Activated T-helper 1 cell treated with anti-CD3 and anti-CD28 coated beads, Interleukin-12 subunit alpha, Interleukin-12 subunit beta, Interleukin-2, Interleukin-4 antibody, amounts not matched to agents 30 ng/mL and 10 ng/mL and 1 ng/mL, durations not matched to agents 14 hours and 24 hours and 36 hours (primary cell): ENCODE measurements at places on chromosomes 1 and 21. TPM values are rescaled to one million over a fixed set of nuclear protein-coding genes. Genes with fewer than 3 reads are reported as not detected.
A peak's percentile ranks its signal among the peaks of the same experiment; 100 is the strongest.

DNA sequence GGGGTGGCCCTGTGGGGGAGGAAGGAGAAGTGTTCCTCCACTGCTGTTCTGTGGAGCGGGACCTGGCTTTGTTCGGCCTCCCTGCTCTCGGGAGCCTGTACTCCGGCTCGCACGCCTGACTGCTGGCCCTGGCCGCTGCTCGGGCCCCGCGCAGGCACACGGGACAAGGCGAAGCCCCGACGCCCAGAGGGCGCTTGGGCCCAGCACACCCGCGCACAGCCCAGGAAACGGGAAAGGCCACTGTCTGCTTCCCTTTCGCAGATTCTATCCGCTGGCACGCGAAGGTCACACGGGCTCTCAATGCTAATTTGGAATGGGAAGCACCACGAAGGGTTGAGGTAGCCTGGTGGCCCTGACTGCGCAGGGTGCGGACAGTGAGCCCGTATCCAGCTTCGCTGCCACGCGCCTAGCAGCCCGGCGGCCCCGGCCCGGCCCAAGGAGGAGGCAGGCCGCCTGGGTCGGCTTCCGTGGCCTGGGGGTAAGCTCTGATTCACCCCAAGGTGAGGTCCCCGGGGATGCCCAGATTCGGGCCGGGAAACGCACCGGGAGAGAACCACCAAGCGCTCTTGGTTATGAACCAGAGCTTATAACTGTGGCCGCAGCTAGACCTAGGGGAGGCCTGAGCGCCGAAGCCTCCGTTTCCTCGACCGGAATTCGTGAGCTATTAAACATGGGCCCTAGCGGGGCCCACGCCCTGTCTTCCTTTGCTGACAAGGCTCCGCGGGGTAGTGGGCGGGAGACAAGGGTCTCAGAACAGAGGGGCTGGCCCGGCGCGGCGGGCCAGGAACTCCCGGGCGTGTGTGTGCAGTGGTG, 19.7 kb upstream of the TBX15 start:
- no peak for DNase-seq

DNA sequence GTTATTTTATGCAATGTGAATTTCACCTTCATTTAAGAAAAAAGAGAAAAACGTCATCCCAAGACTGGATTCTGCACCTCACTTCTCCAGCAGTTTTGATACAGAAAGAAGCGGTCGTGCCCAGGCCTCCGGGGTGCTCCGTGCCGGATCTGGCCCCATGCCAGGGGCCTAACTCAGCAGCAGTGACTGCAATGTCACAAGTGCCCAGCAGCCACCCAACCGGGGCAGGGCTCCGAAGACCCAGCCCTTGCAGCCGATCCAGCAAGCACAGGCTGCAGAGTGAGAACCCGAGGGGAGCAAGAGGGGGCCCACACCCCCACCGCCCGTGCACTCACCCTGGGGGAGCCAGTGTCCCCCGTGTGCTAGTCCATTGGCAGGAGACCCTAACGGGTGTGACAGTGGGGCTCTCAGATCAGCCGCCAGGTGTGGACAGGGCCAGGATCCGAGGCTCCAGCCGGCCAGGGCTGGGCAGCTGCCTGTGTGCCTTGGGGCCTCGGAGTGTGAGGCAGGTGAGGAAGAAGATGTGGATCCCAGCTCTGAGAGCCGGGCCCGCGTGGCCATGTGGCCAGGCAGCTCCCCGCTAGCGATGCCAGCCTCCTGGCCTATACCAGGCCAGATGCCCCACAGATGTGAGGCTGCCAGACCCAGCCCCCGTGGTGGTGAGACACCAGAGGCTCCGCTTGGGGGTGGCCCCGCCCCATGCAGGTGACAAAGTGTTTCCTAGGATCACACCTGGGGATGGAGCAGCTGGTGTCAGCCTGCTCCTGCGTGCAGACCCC, 60.6 kb downstream of the MEGF6 start:
- DNase-seq = no peak

The ZNF593OS gene
- not detected in 2 replicates for total RNA-seq

GRCh38 chr1:18020021-18020817, 87.4 kb upstream of the IGSF21 start:
- no peak for DNase-seq

DNA sequence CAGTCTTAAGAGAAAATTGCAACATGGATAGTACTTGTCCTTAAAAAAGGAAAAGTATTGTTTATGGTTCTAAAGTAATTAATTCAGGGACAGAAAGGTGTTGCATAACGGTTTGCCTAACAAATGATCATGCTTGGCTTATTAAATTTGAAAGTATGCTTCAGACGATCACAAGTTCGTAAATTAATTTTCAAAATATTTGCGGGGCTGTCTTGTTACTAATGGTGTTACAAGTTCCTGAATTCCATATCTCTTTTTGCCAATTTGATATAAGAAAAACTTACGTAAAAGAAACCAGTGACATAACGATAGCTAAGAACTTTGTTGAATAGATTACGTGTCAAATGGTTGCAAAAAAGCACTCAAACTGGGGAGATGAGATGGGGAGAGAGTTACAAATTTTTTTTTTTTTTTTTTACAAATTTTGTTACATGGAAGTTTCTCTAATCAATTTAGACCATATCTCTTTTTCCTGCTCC, 1.3 kb downstream of the AGO3 start:
- no peak for DNase-seq

GRCh38 chr1:197915862-197916499, 1.2 kb upstream of the LHX9 start:
- no peak for DNase-seq

The ZNF644 gene
- total RNA-seq = 60.4 and 68.7 TPM in 2 replicates

- no peak for DNase-seq
Observed at GRCh38 chr1:184888505-184888904, 85.8 kb downstream of the NIBAN1 start.

DNA sequence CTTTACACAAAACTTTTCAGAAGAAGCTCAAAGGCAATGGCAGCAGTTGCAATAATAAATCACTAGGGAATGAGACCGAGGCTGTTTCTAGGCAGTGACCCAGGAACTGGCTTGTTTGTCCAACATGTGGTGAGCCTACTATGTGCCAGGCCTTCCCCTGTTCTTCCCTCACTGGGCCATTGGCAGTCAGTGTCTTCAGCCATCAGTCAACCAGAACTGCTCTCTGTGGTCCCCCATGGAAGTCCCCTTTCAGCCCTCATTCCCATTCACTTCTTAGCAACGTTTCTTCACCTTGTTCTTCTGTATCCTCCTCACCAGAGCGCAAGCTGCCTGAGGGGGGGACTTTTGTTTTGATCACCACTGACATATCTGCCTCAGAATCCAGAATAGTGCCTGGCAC, 274.1 kb downstream of the RRAGC start:
- no peak for DNase-seq

The SMIM12 gene
- 62.4 and 66.2 TPM in 2 replicates for total RNA-seq

The MAST2 gene
- total RNA-seq = 32.0 and 37.2 TPM in 2 replicates

DNA sequence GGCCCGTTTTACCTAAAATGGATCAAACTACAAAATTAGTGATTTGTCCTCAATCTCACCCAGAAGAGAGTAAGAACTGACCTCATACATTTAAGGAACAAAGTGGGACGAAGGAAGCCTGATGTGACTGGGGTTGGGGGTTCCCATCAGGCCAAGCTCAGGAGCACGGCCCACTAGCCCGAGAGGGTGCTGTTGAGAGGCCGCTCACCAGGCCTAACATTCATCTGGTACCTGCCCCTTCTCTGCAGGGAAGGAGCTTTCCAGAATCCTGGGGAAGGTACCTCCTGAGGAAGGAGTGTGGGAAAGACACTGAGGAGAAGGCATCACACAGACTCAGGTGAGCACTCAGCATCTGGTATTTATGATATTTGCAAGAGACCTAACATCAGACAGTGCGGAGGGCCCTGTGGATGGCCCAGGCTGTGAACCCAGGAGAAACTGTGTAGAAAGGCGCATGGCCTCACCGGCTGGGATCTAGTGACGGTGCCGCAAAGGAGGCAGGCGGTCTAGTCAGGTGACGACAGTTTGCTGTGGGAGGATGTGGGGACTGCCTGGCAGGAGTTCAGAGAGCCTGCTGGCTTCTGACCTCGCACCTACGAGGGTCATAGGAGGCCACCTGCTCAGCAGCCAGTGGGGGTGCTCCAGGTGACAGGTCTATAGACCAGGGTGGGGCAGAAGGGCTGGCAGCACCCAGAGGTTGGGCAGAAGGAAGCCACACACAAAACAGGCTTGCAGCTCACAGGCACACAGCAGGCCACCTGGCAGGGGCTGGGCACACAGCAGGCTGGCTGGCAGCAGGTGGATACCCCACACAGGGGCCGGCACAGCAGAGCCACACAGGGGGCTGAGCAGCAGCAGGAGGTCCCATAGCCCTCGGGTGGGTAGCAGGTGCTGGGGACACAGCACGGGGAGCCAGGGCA, 543 bp downstream of the KRTAP12-4 start:
- no peak for DNase-seq

GRCh38 chr1:47821760-47822159, 175.4 kb downstream of the TRABD2B start:
- no peak for DNase-seq

- no peak for DNase-seq
Observed at GRCh38 chr21:45040157-45040711, 34.1 kb upstream of the ADARB1 start.

- DNase-seq = peak; percentile 69
Observed at GRCh38 chr1:150281758-150282557, at the start of gene CIART. Gene CIART (plus strand): TSS chr1:150282554. CDS start chr1:150283268, 714 bp downstream.

DNA sequence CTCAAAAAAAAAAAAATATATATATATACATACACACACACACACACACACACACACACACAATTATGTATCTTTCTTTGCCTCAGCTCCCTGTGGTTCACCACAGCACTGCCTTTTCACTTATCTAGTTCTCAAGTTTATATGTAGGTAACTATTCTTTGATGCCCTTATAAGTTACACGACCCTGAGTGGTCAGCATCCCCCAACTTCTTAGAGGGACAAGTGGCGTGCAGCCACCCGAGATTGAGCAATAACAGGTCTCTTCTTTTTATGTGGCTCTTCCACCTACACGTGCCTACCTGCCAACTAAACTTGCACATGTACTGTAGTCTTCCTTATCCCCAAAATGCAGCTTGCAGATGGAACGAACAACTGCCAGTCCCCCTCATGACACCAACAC, 120.8 kb downstream of the GABPA start:
- DNase-seq = no peak

GRCh38 chr1:151945725-151946722, 36.7 kb upstream of the THEM4 start:
- DNase-seq = peak; percentile 77

- no peak for DNase-seq
Observed at GRCh38 chr1:201551096-201551495, 12.2 kb downstream of the NAV1 start.

DNA sequence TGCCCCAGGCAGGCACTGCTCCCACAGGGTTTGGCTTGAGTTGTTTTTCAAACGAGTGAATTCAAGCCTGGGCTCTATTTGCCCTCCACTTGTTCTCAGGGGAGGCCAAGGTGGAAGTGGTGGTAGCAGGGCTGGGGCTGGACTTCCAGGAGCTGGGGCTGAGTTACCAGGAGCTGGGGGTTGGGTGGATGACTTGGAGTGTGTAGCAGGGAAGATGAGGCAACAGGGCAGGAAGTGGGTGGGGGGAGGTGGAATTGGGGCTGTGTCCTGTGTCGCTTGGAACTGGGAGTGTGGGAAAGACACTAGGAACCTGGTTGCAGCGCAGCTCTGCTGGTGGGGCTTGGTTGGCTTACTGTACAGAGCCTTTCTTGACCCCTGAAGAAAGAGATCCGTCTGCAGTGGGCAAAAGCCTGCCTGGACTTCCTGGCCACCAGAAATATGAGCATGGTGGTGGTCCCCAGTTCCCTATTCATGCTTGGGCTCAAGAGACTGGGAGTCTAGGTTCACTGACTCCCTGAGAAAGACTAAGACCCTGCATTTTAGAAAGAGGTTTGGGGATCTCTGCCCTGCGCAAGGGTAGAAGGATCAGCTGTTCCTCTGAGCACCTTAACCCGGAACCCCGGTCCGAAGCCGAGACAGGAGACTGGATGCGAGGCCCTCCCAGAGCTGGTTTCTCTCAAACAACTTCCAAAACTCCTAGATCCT, 3.1 kb downstream of the TFAP2E start:
- DNase-seq = no peak

DNA sequence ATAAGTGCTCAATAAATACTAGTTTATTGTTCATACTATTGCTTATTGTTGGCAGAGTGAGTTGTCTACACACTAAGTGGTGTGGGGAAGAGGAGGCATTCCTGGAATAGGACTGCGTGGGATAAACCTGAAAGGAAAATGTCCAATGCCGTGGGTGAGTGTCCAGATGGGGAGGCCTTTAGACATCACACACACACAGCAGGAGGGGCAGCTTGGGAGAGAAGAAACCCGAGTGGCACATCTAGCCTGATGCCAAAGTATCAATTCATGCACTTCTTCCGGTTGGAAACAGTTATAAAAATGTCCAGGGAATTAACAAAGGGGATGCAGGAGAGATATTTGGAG, 27.3 kb downstream of the CCN1 start:
- DNase-seq = no peak

GRCh38 chr1:221869779-221870178, 127.9 kb upstream of the DUSP10 start:
- DNase-seq = no peak

The LGR6 gene
- total RNA-seq = not detected in 2 replicates

DNA sequence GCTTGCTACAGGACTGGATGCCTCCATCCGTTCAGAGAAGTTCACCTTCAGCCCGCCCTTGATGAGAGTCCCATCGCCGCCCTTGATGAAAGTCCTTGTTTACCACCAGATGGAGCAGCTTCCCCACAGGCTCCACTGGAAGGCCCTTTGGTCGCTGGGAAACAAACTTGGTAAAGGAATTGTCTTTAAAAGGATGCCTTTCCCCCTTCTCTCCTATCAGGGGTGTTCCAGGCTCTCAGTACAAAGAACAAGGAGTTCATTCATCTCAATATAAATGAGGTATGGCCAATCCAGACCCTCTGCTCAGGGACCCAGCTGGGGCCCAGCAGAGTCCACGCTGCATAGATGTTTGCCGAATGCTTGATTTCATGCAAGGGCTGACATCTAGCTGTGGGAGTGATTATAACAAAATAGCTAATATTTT, 50.8 kb downstream of the CAPN9 start:
- DNase-seq = no peak

The FBLIM1 gene
- total RNA-seq = not detected in 2 replicates

- DNase-seq = peak; percentile 51
Observed at GRCh38 chr1:28172713-28173150, 3.8 kb downstream of the PTAFR start.

GRCh38 chr1:4488018-4488417, 166.4 kb upstream of the AJAP1 start:
- DNase-seq = no peak
